Dermis microvascular lymphatic vessel endothelial cell (primary cell): ENCODE measurements at places on chromosomes 5 and 9.

- no peak for DNase-seq
Measured at GRCh38 chr5:76986825-76987526, 34.1 kb downstream of the CRHBP start.

- DNase-seq = no peak
Measured at GRCh38 chr5:1010181-1010510, 1.5 kb downstream of the NKD2 start.

GRCh38 chr5:59152701-59153245, 569.9 kb downstream of the RAB3C start:
- DNase-seq = no peak

DNA sequence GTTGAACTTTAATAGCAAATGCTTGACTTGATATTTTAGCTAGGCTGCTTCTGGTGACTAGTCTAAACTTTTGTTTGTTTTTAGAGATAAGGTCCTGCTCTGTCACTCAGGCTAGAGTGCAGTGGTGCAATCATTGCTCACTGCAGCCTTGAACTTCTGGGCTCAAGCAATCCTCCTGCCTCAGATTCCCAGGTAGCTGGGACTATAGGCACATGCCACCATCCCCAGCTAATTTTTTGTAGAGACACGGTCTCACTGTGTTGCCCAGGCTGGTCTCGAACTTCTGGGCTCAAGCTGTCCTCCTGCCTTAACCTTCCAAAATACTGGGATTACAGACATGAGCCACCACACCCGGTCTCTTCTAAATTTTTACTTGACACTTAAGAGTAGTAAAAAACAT, 20.7 kb downstream of the CDC37L1 start:
- no peak for DNase-seq

DNA sequence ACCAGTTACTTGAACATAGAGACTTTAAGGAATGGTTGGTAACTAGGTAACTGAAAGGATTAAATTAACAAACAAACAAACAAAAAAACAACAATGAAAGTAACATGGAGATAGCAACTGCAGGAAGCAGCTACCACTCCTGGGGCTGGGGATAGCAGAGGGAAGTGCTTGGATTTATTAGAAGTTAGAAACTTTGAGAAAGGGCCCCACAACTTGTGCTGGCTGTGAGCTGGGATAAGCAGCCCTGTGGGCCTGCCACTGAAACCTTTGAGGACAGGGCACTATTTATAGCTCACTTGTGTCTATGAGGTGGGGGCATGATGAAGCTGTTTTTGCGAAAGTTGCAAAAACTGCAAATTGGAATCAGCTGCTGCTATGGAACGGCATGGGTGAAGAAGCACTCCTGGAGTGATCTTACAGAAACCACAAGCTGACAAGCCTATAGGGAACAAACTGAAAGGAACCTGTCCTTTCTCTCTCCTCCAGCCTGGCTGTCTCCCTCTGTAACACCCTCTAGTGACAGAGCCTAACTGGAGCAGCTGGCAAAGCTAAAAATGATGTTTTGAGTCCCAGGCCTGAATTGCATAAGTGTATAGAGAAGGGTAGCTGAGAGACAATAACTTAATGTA, 91.4 kb upstream of the RANBP6 start:
- no peak for DNase-seq

- DNase-seq = no peak
Measured at GRCh38 chr9:33372900-33373299, 29.5 kb downstream of the AQP7 start.

DNA sequence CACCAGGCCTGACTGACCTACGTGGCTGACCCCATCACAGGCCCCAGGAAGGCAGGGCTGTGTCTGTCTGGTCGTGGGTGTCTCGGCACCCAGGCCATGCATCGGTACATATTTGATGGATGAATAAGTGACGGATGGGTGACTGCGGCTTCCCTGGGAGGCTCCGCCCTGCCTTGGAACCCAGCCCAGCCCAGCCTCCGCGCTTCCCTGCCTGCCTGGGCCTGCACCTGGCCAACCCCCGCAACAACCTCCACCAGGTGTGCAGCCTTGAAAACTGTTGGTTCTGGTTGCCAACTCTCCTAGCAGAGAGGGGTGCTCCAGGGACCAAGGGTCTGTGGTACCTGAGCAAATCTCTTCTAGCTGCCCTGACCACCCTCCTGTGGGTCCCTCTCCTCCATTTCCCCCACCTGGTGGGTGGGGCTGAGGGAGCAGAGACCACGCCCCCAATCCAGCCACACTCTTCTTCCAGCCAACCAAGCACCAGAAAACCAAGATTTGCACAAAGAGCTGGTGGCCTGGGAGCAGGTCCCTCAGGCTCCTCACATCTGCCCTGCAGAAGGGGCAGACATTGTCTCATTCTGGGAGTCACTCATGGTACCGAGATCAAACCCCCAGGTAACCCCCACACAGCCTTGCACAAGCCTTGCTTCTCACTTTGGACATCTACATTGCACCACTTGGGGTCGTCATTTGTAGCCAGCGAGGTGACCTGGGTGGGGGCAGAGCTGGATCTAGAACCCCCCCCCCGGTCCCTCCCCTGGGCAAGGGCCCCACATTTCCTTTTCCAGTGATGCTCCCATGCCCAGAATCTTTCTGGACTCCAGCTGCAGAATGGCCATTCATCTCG, 100.6 kb upstream of the IER5L start:
- no peak for DNase-seq
